ENCODE measurements at places on chromosomes 13 and 19. TPM values are rescaled to one million over a fixed set of nuclear protein-coding genes. Genes with fewer than 3 reads are reported as not detected.

- no peak for DNase-seq
Measured at GRCh38 chr13:20721454-20722357, 18.2 kb downstream of the IL17D start.

- DNase-seq, result no peak
Measured at GRCh38 chr13:97385146-97385545, 48.8 kb upstream of the RAP2A start.

Gene CEACAM3
- polyA plus RNA-seq, result not detected

DNA sequence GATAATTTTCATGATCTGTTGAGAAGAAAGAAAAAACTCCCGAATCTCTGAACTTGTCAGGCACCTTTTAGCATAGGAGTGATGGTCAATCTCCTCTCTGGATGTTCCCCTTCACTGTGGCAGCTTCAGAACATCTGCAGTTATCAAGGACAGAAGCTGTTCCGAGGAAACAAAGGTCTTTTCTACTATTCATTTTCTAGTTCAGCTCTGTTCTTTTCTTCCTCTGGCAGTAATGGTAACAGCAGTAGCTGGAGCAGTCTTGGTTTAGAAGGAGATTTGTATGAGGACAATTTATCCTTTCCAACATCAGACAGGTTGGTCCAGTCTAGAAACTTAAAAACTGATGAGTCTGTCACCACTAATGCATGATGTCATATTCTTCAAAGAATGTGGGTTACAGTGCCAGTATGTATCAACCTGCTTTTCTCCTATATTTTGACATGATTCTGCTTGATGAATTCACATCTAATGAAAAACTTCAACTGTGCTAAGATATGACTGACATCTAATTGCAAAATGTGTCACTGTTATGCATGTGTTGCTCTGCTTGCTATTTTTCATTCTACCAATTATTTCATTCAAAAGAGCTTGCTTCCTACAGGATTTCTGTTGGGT, 41.0 kb downstream of the AKAP11 start:
- no peak for DNase-seq

GRCh38 chr13:101698400-101698799, 245.9 kb downstream of the ITGBL1 start:
- DNase-seq, result no peak

DNA sequence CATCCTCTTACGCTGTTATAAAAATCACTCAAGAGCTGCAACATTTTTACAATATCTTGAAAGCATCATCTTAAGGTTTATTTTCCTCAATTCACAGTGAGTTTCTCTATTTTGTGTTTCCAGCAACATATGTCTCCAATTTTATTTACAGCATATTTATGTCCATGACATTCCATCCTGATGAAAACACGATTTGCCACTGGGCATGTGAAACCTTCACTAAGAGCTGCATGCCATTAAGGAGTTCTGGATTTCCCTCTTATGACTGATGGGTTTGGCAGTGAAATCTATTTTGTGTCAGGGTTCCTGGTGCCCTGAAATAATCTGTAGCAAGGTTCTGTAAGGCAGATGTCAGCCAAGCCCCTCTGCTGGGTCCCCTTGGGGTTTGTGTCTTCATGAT, 527.6 kb upstream of the KLF12 start:
- no peak for DNase-seq

Gene MYPOP
- 0.15 TPM for polyA plus RNA-seq

- peak; percentile 76 for DNase-seq
Measured at GRCh38 chr19:49097453-49098288, 12.4 kb downstream of the SNRNP70 start.

Gene CPT1C
- polyA plus RNA-seq, result 1.7 TPM
